ENCODE measurements at places on chromosomes 12 and 14. TPM values are rescaled to one million over a fixed set of nuclear protein-coding genes. Genes with fewer than 3 reads are reported as not detected.

Gene SYNE3
- 19.3 TPM for total RNA-seq

Gene C1S
- total RNA-seq, result 321 TPM

Gene ADAM21
- total RNA-seq, result not detected

Gene ANKRD13A
- total RNA-seq, result 54.0 TPM

Gene DHRS2
- total RNA-seq, result 0.61 TPM

Gene PSMC1
- total RNA-seq, result 75.1 TPM

Gene NDRG2
- 127 TPM for total RNA-seq

Gene TSPAN19
- not detected for total RNA-seq
